ENCODE measurements at places on chromosomes 12 and 14.

- no peak for DNase-seq
These were observed 1.7 kb downstream of the NDRG2 start for GRCh38 chr14:21023174-21023573.

DNA sequence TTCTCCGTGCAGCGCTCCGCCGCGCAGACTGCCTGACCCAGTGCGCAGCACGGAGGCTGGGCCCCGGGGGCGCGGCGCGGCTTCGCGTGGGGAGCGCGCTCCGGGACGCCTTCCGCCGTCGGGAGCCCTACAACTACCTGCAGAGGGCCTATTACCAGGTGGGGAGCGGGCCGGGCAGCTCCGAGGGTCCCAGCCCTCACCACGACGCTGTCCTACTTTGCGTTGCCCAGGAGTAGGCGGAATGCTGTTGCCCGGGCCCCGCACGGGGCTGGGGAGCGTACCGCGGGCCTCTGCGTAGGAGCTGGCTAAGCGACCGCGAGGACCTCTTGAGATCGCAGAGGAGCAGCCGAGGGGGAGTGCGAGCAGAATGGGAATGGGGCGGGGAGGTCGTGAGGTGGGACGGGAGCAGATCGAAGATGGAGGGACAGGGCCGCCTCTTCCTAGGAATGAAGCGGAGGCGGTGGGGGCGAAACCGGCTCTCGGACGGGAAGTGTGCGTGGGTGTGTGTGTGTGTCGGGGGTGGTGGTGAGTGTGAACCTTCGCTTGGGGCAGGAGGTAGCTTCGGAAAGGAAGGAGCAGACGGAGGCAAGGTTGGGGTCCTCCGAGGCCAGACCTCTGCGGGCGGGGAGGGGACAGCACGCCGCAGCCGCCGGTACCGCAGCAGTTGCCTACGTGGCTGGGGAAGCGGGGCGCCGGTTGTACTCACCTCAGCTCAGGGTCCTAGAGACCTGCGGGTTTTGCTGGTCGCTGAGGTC is 751 bp downstream of the P3H3 start:
- peak; percentile 21 for DNase-seq

DNA sequence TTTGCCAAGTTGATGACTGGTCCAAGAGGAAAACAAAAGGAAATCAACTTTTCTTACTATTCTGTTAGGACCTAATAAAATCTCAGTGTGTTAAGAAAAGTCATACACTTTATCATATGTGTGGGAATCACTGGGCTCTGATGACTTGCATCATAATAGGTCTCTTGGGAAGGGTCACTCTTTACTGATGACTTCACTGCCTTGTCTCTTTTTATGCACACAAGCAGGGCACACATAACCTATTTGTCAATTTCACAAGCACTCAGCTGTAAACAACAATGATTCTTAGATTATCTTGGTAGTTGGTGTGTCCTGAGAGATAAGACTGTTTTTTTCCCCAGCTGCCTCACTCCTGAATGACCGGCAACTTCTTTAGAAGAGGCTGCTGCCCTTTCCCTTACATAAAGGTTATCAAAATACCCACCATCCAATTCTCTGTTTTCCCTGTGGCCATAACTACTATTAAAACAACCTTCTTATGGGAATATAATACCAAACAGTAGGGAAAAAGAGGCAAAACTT is 50.9 kb upstream of the INSM2 start:
- no peak for DNase-seq

GRCh38 chr14:56881181-56881580 is 70.9 kb upstream of the OTX2 start:
- DNase-seq = no peak

- DNase-seq = no peak
These were observed 578.6 kb downstream of the SLC16A7 start for GRCh38 chr12:60174476-60174875.

DNA sequence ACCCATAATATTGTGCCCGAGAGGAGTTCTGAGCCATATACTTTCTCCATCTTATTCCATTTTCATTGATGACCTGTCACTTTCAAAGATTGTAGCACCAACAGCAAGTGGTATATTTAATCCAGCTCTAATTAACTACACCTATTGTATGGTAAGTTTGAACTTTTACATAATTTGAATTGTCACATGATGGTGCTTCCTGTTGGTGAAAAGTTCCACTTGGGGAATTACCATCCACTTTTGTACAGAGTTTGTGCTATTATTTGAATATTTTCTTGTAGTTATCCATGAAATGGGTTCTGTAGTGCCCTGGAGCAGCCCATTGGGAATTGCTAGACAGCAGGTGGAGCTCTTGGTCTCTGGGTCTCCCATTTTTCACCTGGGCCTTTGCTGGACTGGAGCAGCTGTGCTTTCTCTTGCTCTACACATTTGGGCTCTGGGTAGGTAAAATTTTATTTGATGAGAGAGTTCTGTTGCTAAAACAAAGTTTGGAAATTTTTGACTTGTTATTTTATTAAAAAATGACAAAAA is 3.0 kb downstream of the SMCO3 start:
- DNase-seq = no peak

DNA sequence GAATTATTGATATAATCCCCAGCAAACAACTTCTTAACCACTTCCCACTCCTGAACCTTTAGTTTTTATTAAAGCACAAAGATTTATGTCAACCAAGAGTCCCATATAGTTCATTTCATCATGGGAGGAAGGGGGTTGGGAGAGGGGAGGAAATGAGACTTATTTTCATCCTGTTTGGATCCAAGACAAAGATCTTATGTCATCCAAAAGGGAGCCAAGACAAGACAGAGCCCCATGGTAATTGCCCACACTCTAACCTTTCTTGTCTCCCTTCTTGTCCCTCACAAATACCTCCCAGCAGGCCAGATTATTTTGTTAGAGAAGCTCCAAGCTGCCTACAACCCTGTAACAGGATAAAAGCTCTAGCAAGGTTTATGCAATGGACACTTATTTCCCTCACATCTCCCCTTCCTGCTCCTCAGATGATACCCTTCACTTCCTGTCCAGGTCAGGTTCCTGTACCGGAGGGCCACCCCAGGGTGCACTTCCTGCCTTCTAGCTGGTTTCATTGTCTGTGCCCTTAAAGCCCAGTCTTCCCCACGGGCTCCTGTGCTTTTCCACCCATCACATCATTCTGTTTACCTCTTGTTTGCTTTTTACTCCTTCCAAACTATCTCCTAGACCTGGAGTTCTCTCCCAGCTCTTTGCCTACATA is 123.7 kb upstream of the MDM1 start:
- DNase-seq = peak; percentile 58

DNA sequence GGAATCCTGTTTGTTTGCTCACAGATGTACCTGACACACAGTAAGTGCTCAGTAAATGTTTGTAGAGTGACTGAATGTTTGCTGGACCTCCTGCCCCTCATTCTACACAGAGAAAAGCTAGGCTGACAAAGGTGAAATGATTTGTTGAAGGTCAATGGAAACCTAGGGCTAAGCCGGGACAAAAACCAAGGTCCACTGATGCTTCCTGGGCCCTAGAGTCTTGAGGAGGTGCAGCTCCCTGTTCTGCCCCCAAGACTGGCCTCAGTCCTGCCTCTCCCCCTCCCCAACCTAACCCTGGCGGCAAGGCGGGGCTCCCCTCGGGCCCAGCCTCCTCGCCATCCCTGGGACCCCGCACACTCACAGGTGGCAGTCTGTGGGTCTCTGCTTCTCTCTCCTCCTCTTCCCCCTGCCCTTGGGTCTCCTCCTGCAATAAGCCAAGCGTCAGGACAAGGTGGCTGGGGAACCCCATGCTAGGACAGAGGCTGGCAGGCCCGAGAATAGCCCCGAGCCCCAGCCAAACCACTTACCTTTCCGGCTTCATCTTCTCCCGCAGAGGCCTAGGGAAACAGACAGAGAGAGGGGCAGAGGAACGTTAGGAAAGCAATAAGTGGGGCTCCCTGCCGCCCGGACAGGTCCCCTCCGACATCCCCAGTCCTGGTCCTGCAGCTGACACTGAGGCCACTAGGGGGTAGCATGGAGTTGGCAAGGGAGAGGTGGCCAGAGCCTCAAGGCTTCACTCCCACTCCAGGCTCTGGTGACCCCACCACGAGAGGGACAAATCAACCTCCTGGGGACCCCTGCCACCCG is 9.3 kb downstream of the PGF start:
- DNase-seq = no peak

GRCh38 chr12:131242741-131243496 is 289.2 kb downstream of the ADGRD1 start:
- DNase-seq = no peak

DNA sequence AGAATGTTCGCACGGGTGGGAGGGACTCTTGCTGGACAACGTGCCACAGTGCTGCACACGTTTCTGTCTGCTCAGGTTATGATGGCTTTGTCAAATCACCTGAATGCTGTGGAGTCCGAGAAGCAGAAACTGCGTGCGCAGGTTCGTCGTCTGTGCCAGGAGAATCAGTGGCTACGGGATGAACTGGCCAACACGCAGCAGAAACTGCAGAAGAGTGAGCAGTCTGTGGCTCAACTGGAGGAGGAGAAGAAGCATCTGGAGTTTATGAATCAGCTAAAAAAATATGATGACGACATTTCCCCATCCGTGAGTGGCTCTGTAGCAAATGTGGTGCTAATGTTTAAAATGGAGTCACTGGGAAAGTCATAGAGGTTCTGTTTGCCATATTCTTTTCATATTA is 28.5 kb downstream of the KLC1 start:
- DNase-seq = no peak

DNA sequence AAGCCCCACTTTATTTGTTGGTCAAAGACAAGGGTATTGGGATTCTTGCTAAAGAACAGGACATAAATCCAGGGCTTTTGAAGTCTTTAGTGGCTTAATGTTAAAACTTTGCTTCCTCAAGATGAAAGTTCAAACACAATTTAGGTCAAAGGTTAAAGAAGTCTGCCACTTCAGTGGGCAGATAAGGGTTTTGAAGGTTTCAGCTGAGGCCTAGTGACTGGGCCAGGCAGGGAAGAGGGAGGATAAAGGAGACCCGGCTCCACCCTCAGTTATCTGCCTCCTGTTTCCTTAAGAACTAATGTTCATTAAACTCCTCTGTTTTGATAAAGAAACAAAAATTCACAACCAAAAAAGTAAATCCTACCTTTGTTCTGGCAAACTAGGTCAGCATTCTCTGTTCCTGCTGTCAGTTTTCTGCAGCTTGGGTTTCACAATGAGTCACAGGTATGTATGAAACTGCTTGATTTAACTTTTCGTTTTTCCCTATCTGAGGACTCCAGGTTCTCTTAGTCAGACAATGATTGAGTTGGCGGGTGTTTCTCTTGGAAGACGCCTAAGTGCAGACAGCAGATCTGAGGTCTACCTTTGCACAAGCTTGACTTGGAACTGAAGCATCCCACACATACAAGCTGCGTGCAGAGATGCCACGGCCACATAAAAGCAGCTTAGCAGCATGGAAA is 208.3 kb downstream of the EXOC5 start:
- no peak for DNase-seq

GRCh38 chr12:64670919-64671639 is 60.8 kb downstream of the RASSF3 start:
- no peak for DNase-seq

GRCh38 chr12:53192531-53193021 is 11.9 kb upstream of the CSAD start:
- DNase-seq = no peak

GRCh38 chr14:93994919-93995682 is 2.0 kb upstream of the CCDC197 start:
- no peak for DNase-seq

GRCh38 chr12:51399891-51400290 is 8.7 kb upstream of the GALNT6 start:
- no peak for DNase-seq

- DNase-seq = no peak
These were observed 640.7 kb downstream of the DIO2 start for GRCh38 chr14:79570648-79571047.

GRCh38 chr14:42460673-42461072 is 854.0 kb downstream of the LRFN5 start:
- DNase-seq = no peak

- no peak for DNase-seq
These were observed at the start of gene GLT1D1 for GRCh38 chr12:128852885-128853599. Gene GLT1D1, plus strand, starts transcription at chr12:128853478. Its CDS starts 104 bp downstream, at chr12:128853582.

DNA sequence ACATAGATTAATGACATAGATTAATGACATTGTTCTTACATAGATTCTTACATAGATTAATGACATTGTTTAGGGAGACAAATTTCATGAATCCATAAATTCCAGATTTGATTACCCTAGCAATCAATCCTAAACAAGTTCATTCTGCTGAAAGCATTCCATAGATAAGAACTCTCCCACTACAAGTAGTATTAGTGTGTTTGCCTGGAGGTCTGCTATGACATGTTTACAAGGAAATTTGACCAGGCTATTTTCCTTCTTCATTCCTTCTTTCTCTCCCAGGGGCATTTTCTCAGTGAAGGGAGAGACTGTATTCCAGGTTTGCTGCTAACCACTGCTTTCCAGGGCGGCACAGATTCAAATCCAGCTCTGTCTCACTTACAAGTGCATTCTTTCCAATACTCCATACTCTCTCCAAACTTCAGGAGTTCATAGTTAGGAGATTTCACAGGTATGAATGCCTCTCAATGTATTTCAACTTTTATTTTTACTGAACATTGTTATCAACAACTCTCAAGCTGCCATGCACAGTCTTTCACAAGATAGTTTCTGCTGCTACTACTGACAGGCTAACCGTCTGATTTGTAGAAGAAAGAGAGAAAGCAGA is 134.5 kb downstream of the SLC38A1 start:
- no peak for DNase-seq

GRCh38 chr14:103748534-103748857 is 32.9 kb downstream of the ZFYVE21 start:
- no peak for DNase-seq

DNA sequence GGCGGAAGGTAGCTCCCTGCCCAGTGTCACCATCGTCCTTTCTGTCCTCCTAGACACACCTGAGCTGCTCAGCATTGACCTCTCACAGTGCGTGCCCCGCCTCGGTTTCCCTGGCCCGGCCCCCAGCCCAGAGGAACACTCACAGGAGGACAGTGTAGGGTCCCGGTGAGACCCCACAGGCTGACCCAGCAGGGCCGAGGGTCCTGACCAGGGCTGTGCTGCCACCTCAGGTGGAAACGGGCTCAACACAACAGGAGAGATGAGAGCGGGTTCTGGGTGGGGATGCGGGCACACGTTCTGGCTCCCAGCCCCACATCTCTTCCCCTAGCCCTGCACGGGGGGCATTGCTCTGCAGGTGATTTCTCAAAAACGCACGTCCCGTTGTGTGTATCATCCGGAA is 98.1 kb downstream of the PIWIL1 start:
- no peak for DNase-seq

DNA sequence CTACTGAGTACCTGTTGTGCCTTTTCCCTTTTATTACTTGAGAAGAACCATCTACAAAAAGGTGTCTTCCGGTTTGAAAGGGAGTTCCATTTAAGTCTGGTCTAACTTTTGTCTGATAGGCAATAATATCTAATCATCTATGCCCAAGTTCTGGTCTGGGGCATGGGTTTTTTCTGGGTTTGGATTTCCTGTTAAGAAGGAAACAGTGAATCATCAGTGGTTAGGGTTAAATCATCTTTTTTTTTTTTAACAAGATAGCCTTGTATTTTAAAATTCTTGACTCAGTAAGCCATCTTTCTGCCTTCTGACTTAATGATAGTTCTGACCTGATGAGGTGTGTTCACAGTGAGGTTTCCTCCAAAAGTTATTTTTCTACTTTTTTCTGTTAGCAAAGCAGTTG is 29.3 kb upstream of the CPNE8 start:
- DNase-seq = no peak

- no peak for DNase-seq
These were observed 43.0 kb downstream of the CCNK start for GRCh38 chr14:99524091-99524661.

All from kidney capillary endothelial cell (primary cell).